ENCODE measurements at places on chromosomes 3 and 15. TPM values are rescaled to one million over a fixed set of nuclear protein-coding genes. Genes with fewer than 3 reads are reported as not detected.

- H3K27ac ChIP-seq, result no peak overlapping the region
- H3K36me3 ChIP-seq, result no peaks in the 10 kb centered on the region
- no peak for DNase-seq
- H3K4me1 ChIP-seq, result peaks cover 11% of the 10 kb centered on the region
- H3K27me3 ChIP-seq, result peaks cover 5% of the 10 kb centered on the region
- no peak overlapping the region for H3K4me3 ChIP-seq
Observed at GRCh38 chr15:101479851-101480612, 9.5 kb downstream of the PCSK6 start.

DNA sequence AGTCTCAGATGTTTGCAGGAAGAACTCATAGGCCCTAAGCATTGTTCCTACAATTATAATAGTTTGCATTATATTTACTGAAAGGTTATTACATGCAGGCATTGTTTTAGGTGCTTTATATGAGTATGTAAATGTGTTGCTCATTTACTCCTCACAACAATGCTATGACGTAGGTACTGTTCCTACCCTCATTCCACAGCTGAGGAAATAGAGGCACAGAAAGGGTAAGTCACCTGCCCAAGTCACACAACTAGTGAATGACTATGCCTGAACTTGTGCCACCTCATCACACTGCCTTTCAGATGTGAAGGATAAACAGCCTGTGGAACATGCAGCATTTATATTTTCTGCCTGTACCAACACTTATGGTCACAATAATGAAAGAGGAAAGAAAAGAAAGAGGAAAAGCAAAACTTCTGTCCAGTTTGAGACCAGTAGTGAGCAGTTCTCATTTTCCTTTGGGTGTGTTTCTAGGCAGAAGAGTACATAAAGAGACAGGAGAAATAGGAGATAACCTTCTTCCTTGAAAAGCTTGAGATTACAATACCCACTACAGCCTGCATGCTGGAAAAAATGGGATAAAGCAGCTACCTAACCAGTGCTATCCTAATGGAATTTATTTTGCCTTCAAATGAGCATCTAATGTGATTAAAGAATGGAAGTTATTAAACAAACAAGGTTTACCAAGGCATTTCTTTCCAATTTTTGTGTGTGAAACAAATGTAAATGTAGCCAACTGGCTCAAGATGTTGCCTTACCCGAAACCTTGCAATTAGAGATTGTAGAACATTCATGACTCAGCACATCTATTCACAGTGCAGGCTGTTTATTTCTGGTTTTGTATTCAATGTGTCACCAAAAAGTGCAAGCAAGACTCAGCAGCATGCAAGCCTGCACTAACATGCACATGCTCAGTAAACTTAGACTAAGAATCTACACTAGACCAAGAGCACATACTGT, 20.5 kb upstream of the ENTPD3 start:
- DNase-seq, result no peak
- H3K27ac ChIP-seq, result no peak overlapping the region
- no peaks in the 10 kb centered on the region for H3K4me1 ChIP-seq

GRCh38 chr3:155416500-155417118, 123.1 kb upstream of the STRIT1 start:
- H3K36me3 ChIP-seq, result no peaks in the 10 kb centered on the region
- H3K4me3 ChIP-seq, result no peak overlapping the region
- no peak overlapping the region for H3K27ac ChIP-seq
- peaks cover 6% of the 10 kb centered on the region for H3K4me1 ChIP-seq
- peaks cover 1% of the 10 kb centered on the region for H3K27me3 ChIP-seq

The PTH1R gene
- 3.1 TPM for total RNA-seq

DNA sequence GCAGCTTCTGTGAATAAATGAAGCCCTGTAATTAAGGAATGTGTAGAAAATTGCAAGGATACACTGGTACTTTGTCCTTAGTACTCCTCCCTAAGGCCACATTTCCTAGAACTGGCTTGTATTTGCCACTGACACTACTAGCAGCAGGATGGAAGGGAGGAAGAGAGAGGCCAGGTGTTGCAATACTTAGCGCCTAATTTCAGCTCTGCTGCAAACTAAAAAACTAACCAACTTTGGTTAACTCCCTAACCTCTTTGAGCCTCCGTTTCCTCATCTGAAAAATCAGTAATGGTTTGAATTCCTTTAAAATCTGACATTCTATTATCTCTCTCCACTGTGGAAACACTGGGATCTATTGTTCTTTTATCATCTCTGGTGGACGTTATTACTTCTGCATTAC, 257.0 kb downstream of the SV2B start:
- DNase-seq, result no peak
- no peak overlapping the region for H3K4me3 ChIP-seq
- H3K27ac ChIP-seq, result no peak overlapping the region
- H3K27me3 ChIP-seq, result peaks cover 8% of the 10 kb centered on the region
- H3K4me1 ChIP-seq, result no peaks in the 10 kb centered on the region

DNA sequence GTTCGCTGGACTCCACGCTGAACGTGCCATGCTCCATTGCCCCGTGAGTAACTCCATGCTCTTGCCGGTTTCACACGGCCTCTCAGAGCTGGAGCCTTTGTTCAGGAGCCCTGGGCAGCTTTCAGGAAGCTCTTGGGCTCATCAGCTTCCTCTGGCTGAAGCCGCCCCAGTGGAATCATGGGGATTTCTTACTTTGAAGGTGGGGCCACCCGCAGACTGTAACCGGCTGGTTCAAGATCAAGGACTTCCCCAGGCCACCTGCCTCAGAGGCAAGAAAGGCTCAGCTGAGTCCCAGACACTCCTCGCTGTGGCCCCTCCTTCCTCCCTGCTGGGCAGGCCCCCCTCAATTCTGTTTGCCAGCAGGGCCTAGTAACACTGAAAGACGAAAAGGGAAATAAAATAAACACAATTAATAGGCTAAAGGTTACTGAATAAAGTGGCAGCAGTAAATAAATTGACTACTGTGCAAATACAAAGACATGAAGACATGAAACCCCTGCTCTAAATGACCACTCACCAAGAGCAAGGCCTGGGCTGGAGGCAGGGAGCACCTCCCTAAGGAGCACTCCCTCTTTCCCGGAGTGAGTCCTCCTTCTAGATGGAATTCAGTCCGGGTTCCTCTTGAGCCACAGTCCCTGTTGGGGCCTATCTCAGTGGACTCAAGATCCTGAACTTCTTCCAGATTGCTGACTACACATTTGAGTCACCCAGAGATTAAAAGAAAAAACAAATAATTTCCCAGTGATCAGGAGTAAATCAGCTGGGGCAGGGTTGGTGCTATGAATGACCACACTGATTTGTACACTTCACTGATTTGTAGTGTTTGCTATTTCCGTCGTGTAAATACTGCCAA, 51.0 kb downstream of the ZDHHC19 start:
- no peak overlapping the region for H3K4me3 ChIP-seq
- no peaks in the 10 kb centered on the region for H3K27me3 ChIP-seq
- H3K4me1 ChIP-seq, result no peaks in the 10 kb centered on the region
- no peaks in the 10 kb centered on the region for H3K36me3 ChIP-seq

- H3K27me3 ChIP-seq, result no peaks in the 10 kb centered on the region
- H3K36me3 ChIP-seq, result peaks cover 2% of the 10 kb centered on the region
- no peak for DNase-seq
- no peak overlapping the region for H3K27ac ChIP-seq
- H3K4me1 ChIP-seq, result no peaks in the 10 kb centered on the region
Observed at GRCh38 chr3:185865247-185865646, 40.4 kb upstream of the IGF2BP2 start.

DNA sequence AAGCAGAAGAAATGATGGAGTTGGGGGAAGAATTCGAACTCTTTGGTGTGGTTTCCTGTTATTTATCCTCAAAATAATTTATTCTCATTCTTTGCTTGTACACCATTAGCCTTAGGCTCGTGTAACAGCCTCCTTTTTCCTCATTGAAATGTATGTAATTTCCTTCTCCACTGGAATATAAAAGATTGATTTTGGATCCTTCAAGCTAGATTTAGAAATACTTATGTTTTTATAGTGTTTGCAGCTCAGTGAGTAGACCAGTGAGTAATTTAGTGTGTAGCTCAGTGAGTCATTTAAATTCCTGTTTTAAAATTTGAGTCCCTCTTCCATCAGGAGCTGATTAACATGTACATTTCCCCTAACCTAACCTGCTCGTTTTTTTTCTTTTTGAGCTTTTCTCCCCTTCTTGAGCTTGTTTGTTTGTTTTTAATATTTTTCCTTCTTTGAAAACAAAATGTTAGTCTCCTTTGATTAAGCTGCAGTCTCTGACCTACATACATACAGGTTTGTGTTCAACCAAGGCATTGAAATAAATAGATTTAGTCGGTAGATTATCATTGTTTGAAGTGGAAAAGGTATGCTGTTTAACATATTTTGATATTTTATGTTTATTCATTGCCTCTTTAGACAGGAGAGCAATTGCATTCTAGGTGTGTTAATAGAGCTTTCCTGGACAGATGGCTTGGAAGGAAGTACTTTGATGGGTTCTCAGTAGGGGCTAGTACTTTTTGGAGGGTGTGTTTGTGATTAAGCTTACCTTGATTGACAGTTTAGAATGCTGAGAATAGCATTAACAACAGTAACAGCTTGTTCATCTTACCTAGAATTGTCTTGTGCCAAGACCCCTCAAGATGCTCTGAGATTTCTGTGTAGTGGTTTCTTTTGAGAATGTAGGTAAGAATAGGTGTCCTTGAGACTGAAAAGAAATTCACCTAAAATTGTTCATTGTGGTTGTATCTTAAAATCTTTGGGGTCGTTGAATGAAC, 5.9 kb downstream of the USP3 start:
- no peak for DNase-seq
- H3K27me3 ChIP-seq, result no peaks in the 10 kb centered on the region
- no peaks in the 10 kb centered on the region for H3K36me3 ChIP-seq
- peak overlapping the region; percentile 85 for H3K27ac ChIP-seq
- peaks cover 61% of the 10 kb centered on the region for H3K4me1 ChIP-seq

GRCh38 chr3:106229495-106230278, 360.9 kb upstream of the CBLB start:
- H3K4me1 ChIP-seq, result peaks cover 15% of the 10 kb centered on the region
- H3K4me3 ChIP-seq, result no peak overlapping the region
- H3K27me3 ChIP-seq, result no peaks in the 10 kb centered on the region
- H3K36me3 ChIP-seq, result no peaks in the 10 kb centered on the region

The ERC2 gene
- 1.6 TPM for total RNA-seq

DNA sequence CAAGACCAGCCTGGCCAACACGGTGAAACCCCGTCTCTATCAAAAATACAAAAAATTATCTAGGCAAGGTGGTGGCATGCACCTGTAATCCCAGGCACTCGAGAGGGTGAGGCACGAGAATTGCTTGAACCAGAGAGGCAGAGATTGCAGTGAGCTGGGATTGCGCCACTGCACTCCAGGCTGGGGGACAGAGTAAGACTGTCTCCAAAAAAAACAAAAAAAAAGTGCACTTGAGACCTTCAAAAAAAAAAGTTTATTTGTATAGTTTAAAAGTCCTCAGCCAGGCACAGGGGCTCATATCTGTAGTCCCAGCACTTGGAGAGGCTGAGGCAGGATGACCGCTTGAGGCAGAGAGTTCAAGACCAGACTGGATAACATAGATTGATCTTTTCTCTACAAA, 2.1 kb downstream of the PBRM1 start:
- peak overlapping the region; percentile 49 for H3K4me3 ChIP-seq
- DNase-seq, result no peak
- no peaks in the 10 kb centered on the region for H3K27me3 ChIP-seq
- peak overlapping the region; percentile 76 for H3K27ac ChIP-seq

The GOLGA8T gene
- not detected for total RNA-seq

The NRG4 gene
- not detected for total RNA-seq

The ADGRG7 gene
- not detected for total RNA-seq

DNA sequence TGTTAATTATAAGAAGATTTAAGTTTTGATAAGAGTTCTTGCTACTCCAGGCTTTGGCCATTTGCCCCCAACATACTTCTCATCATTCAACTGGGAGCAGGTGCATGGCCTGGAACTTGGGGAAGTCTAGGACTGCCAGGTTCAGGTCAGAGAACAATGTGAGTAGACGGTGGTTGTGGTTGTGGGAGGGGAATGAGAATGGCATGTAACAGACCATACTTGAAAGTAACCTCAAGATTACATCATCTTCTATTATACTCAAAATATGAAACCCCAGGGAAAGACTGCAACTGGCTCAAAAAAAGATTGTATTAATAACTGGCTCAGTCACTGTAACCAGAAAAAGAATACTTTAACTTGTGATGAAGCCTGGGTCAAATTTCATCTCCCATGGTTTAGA, 364.9 kb upstream of the DPPA4 start:
- no peak for DNase-seq
- no peak overlapping the region for H3K27ac ChIP-seq
- H3K4me3 ChIP-seq, result no peak overlapping the region
- H3K36me3 ChIP-seq, result peaks cover 3% of the 10 kb centered on the region

- H3K36me3 ChIP-seq, result peaks cover 3% of the 10 kb centered on the region
- H3K27ac ChIP-seq, result no peak overlapping the region
- H3K4me3 ChIP-seq, result no peak overlapping the region
- H3K4me1 ChIP-seq, result peaks cover 12% of the 10 kb centered on the region
- no peak for DNase-seq
Observed at GRCh38 chr3:185851959-185852358, 27.1 kb upstream of the IGF2BP2 start.

The AADACL2 gene
- total RNA-seq, result not detected

DNA sequence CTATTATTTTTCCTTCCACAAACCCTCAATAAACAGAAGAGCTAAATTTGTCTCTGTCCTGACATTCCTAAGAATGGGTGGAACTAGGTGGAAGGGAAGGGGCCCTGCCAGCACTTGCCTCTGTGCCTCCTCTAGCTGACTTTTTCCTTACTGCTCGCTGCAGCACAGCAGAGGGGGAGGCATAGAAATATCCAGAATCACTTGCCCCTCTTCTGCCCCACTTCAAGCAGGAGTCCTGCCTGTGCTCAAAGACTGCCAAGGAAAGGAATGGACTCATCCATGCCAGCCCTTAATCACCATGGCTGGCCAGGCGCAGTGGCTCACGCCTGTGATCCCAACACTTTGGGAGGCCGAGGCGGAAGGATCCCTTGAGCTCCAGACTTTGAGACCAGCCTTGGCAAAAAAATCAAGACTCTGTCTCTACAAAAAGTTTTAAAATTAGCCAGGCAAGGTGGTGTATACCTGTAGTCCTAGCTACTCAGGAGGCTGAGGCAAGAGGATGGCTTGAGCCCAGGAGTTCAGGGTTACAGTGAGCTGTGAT, 51.8 kb downstream of the ADCY5 start:
- no peaks in the 10 kb centered on the region for H3K36me3 ChIP-seq
- peaks cover 40% of the 10 kb centered on the region for H3K4me1 ChIP-seq
- peak; percentile 40 for DNase-seq
- peak overlapping the region; percentile 83 for H3K27ac ChIP-seq
- H3K4me3 ChIP-seq, result no peak overlapping the region
- H3K27me3 ChIP-seq, result peaks cover 23% of the 10 kb centered on the region

The PRRT3 gene
- 7.6 TPM for total RNA-seq

DNA sequence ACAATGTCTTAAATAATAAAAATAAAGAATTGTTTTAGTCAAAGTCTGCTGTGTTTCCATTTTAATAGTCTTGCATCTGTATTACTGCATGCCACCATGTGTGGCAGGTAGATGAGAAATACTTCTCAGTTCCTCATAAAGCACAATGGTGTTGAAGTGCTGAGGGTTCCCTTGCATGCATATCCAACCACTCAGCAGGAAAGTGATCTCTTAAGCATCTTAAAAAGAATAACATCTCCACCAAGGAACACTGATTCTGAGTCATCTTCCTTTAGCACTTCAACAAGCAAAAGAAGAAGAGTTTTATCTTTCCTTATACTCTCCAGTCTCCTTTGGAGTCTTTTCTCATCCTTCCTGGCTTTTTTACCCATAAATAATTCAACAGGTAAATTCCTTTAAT, 602.0 kb downstream of the TBL1XR1 start:
- no peaks in the 10 kb centered on the region for H3K4me1 ChIP-seq
- no peak overlapping the region for H3K27ac ChIP-seq
- H3K36me3 ChIP-seq, result no peaks in the 10 kb centered on the region
- H3K4me3 ChIP-seq, result no peak overlapping the region
- no peak for DNase-seq

- H3K4me1 ChIP-seq, result peaks cover 83% of the 10 kb centered on the region
- H3K4me3 ChIP-seq, result peak overlapping the region; percentile 61
- DNase-seq, result peak; percentile 96
- peaks cover 5% of the 10 kb centered on the region for H3K36me3 ChIP-seq
Observed at GRCh38 chr3:50245831-50246516, 10.0 kb downstream of the GNAI2 start.

The PAQR9 gene
- not detected for total RNA-seq
